ENCODE measurements at places on chromosomes 16 and 17. TPM values are rescaled to one million over a fixed set of nuclear protein-coding genes. Genes with fewer than 3 reads are reported as not detected.

Gene CIBAR2
- not detected for total RNA-seq

Gene CDH5
- not detected for total RNA-seq

GRCh38 chr16:50535506-50536257 lies 12.5 kb upstream of the NKD1 start:
- H3K36me3 ChIP-seq, result no peaks in the 10 kb centered on the region
- no peaks in the 10 kb centered on the region for H3K27me3 ChIP-seq
- no peak overlapping the region for H3K4me3 ChIP-seq
- no peak overlapping the region for H3K27ac ChIP-seq

Gene PITPNM3
- 7.1 TPM for total RNA-seq

Gene BICDL2
- 16.3 TPM for total RNA-seq

- no peaks in the 10 kb centered on the region for H3K36me3 ChIP-seq
- no peak overlapping the region for H3K4me3 ChIP-seq
- no peak for DNase-seq
- H3K27me3 ChIP-seq, result peaks cover 13% of the 10 kb centered on the region
- no peaks in the 10 kb centered on the region for H3K4me1 ChIP-seq
- no peak overlapping the region for H3K27ac ChIP-seq
These were observed 16.1 kb upstream of the ARHGAP44 start for GRCh38 chr17:12773153-12773552.

DNA sequence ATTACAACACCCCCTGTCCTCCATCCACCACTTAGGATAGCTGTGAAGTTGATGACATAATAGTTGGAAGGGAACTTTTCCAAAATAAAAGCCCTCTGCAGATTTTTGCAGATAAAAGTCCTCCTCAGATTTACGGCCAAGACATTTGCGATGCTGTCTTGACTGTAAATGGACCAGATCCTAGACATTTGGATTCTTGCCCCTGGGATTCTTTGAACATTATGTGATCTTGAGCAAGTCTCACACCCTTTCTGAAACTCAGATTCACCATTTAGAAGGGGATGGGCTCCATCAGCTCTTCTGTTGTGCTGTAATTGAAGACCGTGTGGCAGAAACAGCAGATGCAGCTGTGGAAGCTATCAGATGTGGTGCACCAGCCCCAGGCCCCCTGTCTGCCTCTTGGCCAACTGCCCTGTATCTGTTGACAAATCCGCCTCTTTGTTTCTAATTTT lies 153.9 kb upstream of the CACNG3 start:
- no peak for DNase-seq
- no peak overlapping the region for H3K4me3 ChIP-seq
- H3K36me3 ChIP-seq, result no peaks in the 10 kb centered on the region
- H3K27ac ChIP-seq, result no peak overlapping the region
- H3K4me1 ChIP-seq, result no peaks in the 10 kb centered on the region

DNA sequence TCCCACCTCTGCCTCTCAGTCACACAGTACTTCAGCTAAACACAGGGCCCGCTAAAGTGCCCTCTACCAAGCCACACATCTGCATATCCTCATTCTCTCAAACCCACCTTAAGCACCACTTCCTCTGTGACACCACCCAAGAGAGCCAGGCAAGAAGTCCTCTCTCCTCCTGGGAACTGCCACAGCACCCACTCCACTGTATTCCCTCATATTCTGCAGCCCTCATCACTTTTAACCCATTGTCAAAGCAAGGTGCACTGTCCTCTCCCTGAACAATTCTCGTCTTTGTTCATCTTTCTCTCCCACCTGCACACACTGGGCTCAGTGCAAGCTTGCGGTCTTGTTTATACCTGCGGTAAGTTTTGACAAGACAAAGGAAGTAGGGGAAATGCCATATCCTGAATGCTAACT lies 13.6 kb downstream of the CHD9 start:
- no peaks in the 10 kb centered on the region for H3K36me3 ChIP-seq
- no peak overlapping the region for H3K4me3 ChIP-seq
- no peaks in the 10 kb centered on the region for H3K27me3 ChIP-seq
- H3K4me1 ChIP-seq, result no peaks in the 10 kb centered on the region

DNA sequence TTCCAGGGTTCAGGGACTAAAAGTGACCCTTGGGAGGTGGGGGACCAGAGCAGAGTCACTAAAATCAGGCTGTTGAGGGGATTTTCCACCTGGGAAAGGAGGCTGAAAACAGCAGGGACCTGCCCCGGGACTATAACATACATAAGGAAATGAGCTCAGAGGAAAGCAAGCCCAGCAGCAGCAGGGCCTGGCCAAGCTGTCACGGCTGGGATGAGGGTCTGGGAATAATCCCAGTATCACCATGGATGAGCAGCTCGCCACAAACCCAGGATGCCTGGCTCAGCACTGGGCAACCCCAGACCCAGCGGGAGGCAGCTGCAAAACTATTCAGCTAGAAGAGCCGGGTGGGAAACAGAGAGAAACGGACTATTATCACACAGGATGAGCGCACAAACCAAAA lies 72.4 kb downstream of the RPH3AL start:
- H3K36me3 ChIP-seq, result no peaks in the 10 kb centered on the region
- no peaks in the 10 kb centered on the region for H3K27me3 ChIP-seq
- DNase-seq, result no peak
- no peak overlapping the region for H3K27ac ChIP-seq
- H3K4me3 ChIP-seq, result no peak overlapping the region
- no peaks in the 10 kb centered on the region for H3K4me1 ChIP-seq

DNA sequence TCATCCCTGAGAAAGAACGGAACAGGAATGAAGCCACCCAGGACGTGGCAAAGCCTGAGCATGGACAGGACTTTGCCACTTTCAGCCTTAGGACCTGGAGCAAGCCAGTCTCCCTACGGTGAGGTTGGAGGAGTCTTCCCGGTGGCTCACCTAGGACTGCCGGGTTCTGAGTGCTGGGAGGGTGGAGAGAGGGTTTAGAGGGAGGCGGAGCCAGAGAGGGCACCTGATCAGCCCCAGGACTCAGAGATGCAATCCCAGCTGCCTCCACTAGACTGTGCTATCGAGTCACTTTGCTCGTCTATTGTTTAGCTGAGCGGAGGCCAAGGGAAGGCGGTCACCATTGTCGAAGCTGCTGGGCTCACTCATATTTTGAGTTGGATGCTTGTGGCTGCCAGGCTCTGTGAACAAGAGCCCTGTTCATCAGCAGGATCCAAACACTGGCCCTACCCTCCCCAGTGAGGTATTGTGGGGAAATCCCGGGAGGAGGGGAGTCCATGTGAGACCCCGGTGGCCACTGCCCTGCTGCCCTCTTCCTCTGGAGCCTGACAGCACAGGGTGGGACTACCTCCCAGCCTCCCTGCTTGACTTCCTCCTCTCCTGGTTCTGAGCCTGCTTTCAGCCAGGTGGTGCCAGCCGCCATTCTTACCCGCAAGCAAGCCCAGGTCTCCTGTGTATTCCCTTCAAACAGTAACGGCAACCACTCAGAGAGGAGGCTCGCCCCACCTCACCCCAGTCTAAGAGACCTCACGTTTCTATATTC lies 7.0 kb downstream of the KRT14 start:
- no peaks in the 10 kb centered on the region for H3K36me3 ChIP-seq
- H3K27me3 ChIP-seq, result no peaks in the 10 kb centered on the region
- H3K4me1 ChIP-seq, result peaks cover 29% of the 10 kb centered on the region

Gene PRAC1
- total RNA-seq, result 33.5 TPM

Gene GPATCH8
- 30.1 TPM for total RNA-seq

GRCh38 chr17:42585353-42585752 lies 7.8 kb upstream of the PSMC3IP start:
- no peaks in the 10 kb centered on the region for H3K27me3 ChIP-seq
- no peak overlapping the region for H3K27ac ChIP-seq
- DNase-seq, result no peak

Gene HOXB8
- total RNA-seq, result not detected

DNA sequence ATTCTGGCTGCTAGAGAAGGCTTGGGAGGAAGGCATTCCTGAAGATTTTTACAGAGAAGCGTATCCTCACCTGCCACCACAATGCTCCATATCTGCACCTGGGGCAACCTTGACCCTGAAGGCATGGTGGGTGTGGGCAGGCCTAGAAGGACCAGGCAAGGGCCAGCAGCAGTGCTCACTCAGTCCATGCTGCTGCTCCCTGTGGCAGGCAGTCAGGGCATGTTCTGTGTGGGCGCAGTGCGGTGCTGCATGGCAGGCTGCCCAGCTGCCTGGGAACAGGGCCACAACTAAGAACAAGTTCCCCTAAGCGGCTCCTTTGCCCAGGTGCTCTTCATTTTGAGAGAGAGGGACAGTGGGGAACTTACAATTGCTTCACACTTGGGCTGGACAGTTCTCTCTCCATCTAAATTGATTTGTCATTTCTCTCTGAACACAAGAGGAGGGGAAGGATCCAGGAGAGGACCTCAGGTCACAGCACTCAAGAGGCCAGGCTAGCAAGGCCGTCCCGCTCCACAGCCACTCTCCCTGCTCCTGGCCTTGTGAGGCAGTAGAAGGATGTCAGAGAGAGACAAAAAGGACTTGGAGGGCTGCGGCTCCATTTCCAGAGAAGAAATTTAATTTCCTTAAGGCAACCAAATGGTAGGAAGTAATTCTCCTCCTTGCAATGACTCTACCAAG lies 158.8 kb downstream of the AATF start:
- H3K4me3 ChIP-seq, result no peak overlapping the region
- no peak for DNase-seq
- no peaks in the 10 kb centered on the region for H3K27me3 ChIP-seq
- no peaks in the 10 kb centered on the region for H3K36me3 ChIP-seq
- H3K27ac ChIP-seq, result no peak overlapping the region
- no peaks in the 10 kb centered on the region for H3K4me1 ChIP-seq

Gene ZP2
- total RNA-seq, result not detected

DNA sequence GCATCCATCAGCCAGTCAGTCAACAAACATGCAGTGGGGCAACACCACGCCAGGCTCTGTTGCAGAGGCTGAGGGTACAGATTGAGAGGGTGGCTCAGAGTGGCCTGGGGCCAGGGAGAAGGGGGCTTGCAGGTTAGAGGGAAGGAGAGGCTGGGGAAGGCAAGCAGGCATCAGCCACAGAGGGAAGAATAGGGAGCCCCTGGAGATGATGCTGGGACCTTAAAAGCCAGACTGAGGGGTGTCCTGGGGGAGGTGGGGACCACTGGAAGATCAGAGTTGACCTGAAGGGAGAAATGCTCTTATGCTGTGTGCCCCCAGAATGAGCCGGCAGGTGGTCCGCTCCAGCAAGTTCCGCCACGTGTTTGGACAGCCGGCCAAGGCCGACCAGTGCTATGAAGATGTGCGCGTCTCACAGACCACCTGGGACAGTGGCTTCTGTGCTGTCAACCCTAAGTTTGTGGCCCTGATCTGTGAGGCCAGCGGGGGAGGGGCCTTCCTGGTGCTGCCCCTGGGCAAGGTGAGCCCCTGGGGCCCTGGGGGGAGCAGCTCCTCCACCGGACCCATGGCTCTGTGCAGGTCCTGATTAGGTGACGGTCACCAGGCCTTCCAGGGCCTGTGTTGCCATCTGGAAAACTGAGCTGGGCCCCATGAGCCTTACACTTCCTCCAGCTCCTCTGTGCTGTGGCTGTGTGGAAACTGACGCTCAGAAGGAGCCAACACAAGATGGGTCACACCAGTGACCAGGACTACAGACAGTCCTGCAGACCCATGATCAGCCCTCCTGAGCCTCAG lies 1.7 kb downstream of the CORO1A start:
- no peaks in the 10 kb centered on the region for H3K36me3 ChIP-seq
- H3K4me3 ChIP-seq, result no peak overlapping the region
- no peaks in the 10 kb centered on the region for H3K27me3 ChIP-seq
- no peak overlapping the region for H3K27ac ChIP-seq
- H3K4me1 ChIP-seq, result no peaks in the 10 kb centered on the region
